ENCODE measurements at places on chromosomes 7 and 10.

- no peak for DNase-seq
Measured at GRCh38 chr10:59354434-59354833, 7.9 kb downstream of the FAM13C start.

DNA sequence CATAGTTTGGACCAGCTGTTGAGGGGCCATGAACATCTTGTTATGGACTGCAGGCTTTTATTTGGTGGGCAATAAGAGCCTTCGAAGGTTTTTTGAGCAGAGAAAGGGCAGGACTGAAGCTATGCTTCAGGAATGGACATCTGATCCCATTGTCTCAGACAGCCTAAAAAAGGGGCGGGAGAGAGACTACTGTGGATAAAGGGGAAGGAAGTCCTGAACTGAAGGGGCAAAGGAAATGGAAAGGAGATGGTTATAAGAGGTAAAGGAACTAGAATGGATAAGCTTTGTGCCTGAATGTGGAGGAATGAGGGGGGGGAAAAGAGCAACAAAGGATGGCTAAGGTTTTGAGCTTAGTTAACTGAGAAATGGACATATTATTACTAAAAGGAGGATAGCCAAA, 172.5 kb downstream of the SKAP2 start:
- no peak for DNase-seq

GRCh38 chr10:73182568-73182967, 14.6 kb downstream of the FAM149B1 start:
- DNase-seq = no peak

GRCh38 chr7:115749924-115750323, 280.6 kb downstream of the TFEC start:
- DNase-seq = no peak

DNA sequence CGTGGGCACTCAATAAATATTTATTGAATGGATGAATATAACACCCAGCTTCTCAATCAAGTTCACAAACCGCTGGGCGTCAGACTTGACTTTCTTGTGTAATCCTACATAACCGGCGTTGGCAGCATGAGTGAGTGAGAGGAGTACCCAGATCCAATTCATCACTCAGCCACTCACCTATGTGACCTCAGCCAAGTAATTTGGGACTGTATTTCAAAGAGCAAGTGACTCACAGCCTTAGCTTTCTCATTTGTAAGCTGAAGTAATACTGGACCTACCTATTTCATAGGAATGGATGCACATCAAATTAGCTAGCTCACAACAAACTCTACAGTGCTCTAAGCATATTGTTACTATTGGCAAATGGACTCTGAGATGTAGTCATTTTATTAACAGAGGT, 53.8 kb upstream of the FAM204A start:
- no peak for DNase-seq

DNA sequence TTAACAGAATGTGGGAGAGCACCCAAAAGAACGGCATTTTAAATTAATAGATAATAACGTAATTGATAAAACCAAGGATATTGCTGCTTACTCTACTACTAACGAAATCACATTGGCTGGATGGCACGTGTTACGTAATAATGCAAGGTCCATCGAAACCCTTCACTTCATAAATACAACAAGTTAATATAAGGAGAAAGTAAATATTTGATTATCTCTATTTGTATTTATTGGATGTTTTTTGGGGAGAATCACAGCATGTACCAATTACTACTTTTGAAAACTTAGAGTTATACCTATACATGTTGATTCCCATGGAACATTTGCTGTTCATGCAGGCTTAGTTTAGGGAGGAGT, 1.6 kb downstream of the PRKG1 start:
- DNase-seq = no peak

GRCh38 chr10:30823651-30824050, 194.1 kb upstream of the LYZL2 start:
- DNase-seq = no peak

- no peak for DNase-seq
Measured at GRCh38 chr7:101179713-101180112, 380 bp downstream of the NAT16 start.

- DNase-seq = no peak
Measured at GRCh38 chr7:151166629-151167196, 781 bp downstream of the GBX1 start.

DNA sequence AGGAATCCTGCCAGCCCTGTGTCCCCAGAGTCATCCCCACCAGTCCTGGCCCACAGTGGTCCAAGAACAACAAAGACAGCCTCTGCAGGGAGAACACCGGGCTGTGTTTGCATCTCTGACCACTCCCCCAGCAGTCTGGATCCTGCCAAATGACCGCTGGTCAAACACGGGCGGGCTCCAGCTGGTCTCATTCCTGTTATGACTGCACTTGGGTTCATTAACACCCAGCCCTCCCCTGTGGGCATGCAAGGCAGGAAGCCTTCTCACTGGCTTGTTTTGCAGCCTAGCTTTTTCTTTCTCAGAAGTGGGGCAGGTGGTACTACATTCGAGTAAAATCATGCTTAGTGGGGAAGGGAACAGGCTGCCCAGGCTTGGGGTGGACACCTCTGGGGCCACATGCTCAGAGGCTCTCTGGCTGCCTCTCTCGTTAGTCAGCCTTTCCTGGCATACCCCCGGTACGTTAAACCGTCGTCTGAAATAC, 190.0 kb downstream of the PLXNA4 start:
- DNase-seq = no peak

- no peak for DNase-seq
Measured at GRCh38 chr10:103448746-103449145, 3.4 kb downstream of the CALHM2 start.

DNA sequence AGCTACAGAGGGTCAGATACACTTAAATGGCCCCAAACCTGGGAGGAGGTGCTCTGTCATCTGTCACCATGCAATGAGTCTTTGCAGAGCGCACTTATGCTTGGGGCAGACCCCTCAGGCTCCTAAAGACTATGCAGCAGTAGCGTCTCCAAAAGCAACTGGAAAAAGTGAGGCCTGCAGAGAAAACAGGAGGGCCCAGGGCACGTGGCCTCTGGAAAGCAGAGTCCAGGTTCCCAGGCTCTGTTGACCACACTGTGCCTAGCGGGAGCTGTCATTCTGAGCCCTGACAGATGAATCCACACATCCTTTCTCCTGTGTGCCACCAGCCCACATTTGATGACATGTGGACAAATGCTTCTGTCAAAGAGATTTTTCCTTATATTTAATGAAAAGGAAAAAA, 66.4 kb downstream of the MINDY4 start:
- no peak for DNase-seq

GRCh38 chr10:11147722-11148121, 130.1 kb downstream of the CELF2 start:
- no peak for DNase-seq

DNA sequence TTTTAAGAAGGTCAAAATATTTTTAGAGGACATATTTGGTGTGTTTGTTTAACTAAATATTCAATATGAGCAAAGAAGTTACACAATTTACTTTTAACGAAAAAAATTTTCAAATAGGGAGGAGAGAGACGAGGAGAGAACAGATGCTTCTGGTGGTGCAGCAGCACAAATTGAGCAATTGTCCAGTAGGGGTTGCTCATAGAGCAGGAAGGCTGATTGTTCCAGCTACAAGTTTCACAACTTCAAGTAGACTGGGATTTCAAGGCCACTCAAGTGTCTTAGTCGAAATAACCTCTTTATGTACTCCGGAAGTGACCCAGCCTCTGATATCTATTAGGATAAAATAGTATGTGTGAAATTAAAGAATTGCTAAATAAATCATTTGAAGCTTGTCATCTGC, 197.9 kb downstream of the HDAC9 start:
- DNase-seq = no peak

DNA sequence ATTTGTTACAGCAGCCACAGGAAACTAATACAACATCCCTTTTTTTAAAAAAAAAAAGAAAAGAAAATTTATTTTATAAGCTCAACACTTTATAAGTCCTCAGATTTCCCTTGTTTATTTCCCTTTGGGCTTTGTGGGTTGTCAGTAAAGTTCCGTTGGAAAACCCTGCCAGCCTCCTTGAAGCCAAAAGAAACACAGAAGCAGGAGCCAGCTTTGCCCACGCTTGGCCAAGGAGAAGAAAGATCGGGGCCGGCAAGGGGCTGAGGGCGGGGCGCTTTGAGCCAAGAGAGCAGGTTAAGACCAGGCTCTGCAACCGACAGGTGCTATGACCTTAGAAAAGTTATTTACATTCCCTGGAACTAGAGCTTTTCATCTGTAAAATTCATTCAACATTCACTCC, 72.7 kb downstream of the RGS10 start:
- no peak for DNase-seq

GRCh38 chr10:61673360-61673759, 10.6 kb downstream of the CABCOCO1 start:
- no peak for DNase-seq

DNA sequence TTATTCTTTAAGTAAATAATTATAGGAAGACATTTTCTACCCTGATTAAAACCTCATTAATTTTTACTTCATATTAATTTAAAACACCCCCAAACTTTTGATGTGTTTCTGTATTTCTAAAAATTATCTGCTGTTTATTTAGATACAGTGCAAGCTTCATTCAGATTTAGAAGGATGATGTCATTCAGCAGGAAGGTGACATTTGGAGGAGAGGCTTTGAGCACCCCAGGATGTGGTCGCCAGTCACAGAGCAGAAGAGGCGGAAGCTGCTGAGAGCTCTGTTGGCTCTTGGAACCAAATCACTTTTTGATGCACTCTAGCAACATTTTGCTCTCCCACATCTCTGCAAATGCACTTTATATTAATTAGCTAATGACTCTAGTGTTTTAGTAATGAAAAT, 233.9 kb upstream of the CACNA2D1 start:
- DNase-seq = peak; percentile 17
